ENCODE measurements at places on chromosomes 2 and 18. TPM values are rescaled to one million over a fixed set of nuclear protein-coding genes. Genes with fewer than 3 reads are reported as not detected.

The TNS1 gene
- 1.8 TPM for total RNA-seq

The RBMS1 gene
- 65.0 TPM for total RNA-seq

The LNPK gene
- total RNA-seq = 27.2 TPM

The SNORC gene
- total RNA-seq = 0.65 TPM

The KCNJ13 gene
- total RNA-seq = not detected

The TEX44 gene
- not detected for total RNA-seq

The GALR1 gene
- total RNA-seq = not detected

The MROH2A gene
- total RNA-seq = 0.11 TPM

The GKN2 gene
- not detected for total RNA-seq

The TXNDC2 gene
- total RNA-seq = not detected

The IWS1 gene
- total RNA-seq = 56.5 TPM
